Pancreas (tissue), 10 donors: ENCODE measurements at places on chromosomes 7 and 10. TPM values are rescaled to one million over a fixed set of nuclear protein-coding genes. Genes with fewer than 3 reads are reported as not detected.

STAG3 gene
- polyA plus RNA-seq: 0.99 TPM

VPS50 gene
- polyA plus RNA-seq: 3.3 TPM

SLC18A2 gene
- 5.9 TPM for polyA plus RNA-seq

FAM180A gene
- 0.11 TPM for polyA plus RNA-seq

CNTNAP2 gene
- 0.19 TPM for polyA plus RNA-seq

C10orf105 gene
- polyA plus RNA-seq: 0.08 TPM

EBLN1 gene
- polyA plus RNA-seq: not detected

TEX36 gene
- polyA plus RNA-seq: not detected

HABP2 gene
- 34.9 TPM for polyA plus RNA-seq

ODAD2 gene
- 0.52 TPM for polyA plus RNA-seq

GARIN1A gene
- 5.7 TPM for polyA plus RNA-seq

NODAL gene
- not detected for polyA plus RNA-seq

FXYD4 gene
- polyA plus RNA-seq: 0.28 TPM

CDC14C gene
- not detected for polyA plus RNA-seq

EDRF1 gene
- 24.2 TPM for polyA plus RNA-seq
